ENCODE measurements at places on chromosomes 2 and 18. TPM values are rescaled to one million over a fixed set of nuclear protein-coding genes. Genes with fewer than 3 reads are reported as not detected.

- no peak for DNase-seq
- H3K4me3 ChIP-seq: no peak overlapping the region
- H3K27ac ChIP-seq: no peak overlapping the region
- H3K4me1 ChIP-seq: peaks cover 3% of the 10 kb centered on the region
- H3K27me3 ChIP-seq: no peaks in the 10 kb centered on the region
Measured at GRCh38 chr2:46410273-46411244, 68.8 kb upstream of the TMEM247 start.

- H3K27me3 ChIP-seq: no peaks in the 10 kb centered on the region
- no peak overlapping the region for H3K4me3 ChIP-seq
- H3K36me3 ChIP-seq: no peaks in the 10 kb centered on the region
- H3K27ac ChIP-seq: no peak overlapping the region
- H3K4me1 ChIP-seq: no peaks in the 10 kb centered on the region
Measured at GRCh38 chr2:224669449-224669848, 46.7 kb downstream of the CCDC195 start.

The SLC4A5 gene
- total RNA-seq: 0.85 TPM

DNA sequence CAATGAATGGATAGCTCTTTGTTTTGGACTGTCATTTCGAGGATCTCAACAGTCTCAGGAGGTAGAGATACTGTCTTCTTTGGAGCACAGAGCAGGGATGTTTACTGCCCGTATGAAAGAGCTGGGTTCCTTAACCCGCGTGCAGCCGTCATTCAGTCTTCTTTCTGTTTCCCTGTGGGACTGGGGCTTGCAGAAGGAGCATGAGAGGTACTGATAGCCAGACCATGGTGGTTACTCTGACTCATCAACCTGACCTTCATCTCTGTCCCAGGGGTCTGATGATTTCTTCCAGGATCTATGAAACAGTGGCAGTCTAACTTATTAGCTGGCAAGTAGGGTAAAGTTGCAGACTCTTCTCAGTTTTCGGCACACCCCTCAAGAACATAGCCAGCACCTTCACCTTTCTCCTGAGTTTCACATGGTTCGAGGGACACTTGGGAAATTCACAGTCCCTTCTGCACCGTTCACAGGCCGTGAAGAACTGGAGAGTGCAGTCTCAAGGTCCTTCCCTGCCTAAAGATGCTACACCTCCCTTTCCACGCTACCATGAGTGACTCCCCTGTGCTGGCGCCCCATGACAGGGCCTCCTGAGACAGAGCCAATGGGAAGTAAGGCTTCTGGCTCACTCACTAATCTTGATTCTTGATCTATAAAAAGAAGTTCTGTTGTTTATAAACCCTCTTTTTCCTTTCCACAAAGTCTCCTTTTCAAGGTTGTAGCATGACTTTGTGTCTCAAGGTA, 226.2 kb downstream of the MC4R start:
- peak overlapping the region; percentile 79 for H3K27ac ChIP-seq
- H3K36me3 ChIP-seq: no peaks in the 10 kb centered on the region
- no peak overlapping the region for H3K4me3 ChIP-seq
- peaks cover 23% of the 10 kb centered on the region for H3K4me1 ChIP-seq

DNA sequence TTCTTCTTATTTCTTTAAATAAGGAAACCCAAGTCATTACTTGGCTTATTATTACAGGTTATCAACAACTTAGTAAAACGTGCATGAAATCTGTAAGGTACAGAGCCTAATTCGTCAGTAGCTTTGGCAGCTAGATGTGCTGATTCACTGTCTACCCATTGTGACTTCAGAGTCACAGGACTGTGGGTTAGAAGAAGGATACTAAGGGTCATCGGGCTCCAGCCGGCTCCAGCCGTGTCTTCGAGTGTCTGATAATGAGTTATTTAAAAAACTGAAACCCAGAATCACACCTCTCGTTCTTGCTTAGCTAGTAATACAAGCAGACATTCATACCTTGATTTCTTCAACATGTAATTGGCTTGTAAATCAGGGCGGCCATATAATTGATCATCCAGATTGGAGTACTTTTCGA, 170.5 kb downstream of the FMNL2 start:
- no peak overlapping the region for H3K27ac ChIP-seq
- no peaks in the 10 kb centered on the region for H3K27me3 ChIP-seq
- H3K36me3 ChIP-seq: no peaks in the 10 kb centered on the region

DNA sequence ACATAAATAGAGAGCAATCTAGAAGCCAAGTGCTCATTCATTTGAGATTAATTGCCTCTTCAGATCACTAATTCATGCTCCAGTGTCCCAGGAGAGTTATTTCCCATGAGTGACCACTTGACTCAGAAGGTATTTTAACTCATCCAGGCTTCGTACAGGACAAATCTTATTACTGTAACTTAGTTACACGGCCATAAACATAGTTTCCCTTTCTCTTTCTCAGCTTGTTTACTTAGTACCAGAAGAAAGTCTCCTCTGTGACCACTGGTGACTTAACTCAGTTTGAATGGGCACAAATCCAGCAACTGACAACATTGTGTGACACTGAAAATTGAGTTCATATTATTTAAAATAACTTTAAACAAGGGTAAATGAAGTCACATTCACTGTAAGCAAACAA, 25.3 kb downstream of the MMADHC start:
- no peak overlapping the region for H3K4me3 ChIP-seq
- DNase-seq: no peak
- H3K27me3 ChIP-seq: no peaks in the 10 kb centered on the region
- H3K36me3 ChIP-seq: no peaks in the 10 kb centered on the region
- no peak overlapping the region for H3K27ac ChIP-seq

- H3K27me3 ChIP-seq: no peaks in the 10 kb centered on the region
- no peak overlapping the region for H3K4me3 ChIP-seq
- H3K4me1 ChIP-seq: no peaks in the 10 kb centered on the region
Measured at GRCh38 chr2:209532321-209532720, 108.5 kb downstream of the MAP2 start.

The KCNE4 gene
- total RNA-seq: 0.71 TPM

The FLACC1 gene
- total RNA-seq: 1.7 TPM

DNA sequence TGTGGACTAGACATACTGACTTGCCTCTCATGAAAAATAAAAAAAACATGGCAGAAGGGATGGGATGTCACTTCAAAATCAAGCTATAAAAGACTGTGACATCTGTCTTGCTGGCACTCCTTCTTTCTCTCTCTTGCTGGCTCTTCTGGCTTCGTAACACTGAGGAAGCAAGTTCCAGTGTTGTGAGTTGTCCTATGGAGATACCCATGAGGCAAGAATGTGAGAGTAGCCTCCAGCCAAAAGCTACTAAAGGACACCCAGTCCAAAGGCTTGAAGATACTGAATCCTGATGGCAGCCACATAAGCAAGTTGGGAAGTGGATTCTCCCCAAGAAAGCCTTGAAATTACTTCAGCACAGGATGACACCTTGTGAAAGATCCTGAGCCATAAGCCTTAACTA, 376.1 kb upstream of the TMEFF2 start:
- H3K27ac ChIP-seq: no peak overlapping the region
- H3K27me3 ChIP-seq: no peaks in the 10 kb centered on the region
- no peak for DNase-seq
- H3K4me1 ChIP-seq: no peaks in the 10 kb centered on the region
- H3K36me3 ChIP-seq: no peaks in the 10 kb centered on the region

The TBR1 gene
- total RNA-seq: 0.05 TPM

DNA sequence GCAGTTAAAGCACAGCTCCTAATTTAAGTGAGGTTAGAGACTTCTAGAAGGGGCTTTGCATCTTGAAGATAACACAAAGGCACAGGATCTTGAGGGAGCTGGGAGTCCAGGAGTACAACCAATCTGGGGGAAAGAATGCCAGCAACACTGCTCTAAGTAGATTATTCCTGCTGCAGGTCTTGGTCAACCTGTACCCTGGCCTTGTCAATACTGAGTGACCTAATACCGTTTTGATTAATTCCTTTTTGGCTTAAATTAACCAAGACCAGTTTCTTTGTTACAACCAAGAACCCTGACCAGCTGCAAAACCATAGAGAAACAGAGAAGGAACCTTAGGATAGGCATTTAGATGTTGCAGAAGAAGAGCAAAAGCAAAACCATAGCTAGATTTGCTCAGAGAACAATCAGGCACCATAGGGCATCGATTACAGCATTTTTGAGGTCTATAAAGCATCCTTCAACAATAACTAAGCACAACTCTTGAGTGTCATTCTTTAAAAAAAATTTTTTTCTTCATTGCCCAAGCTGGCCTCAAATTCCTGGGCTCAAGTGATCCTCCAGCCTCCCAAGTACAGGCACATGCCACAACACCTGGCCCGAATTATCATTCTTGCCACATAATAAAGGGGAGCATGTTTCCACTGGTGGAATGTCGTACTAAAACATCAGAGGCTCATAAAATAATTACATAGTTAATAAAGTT, 6.3 kb downstream of the STARD7 start:
- H3K27me3 ChIP-seq: no peaks in the 10 kb centered on the region
- peaks cover 2% of the 10 kb centered on the region for H3K36me3 ChIP-seq
- H3K4me3 ChIP-seq: no peak overlapping the region
- peaks cover 16% of the 10 kb centered on the region for H3K4me1 ChIP-seq
- no peak for DNase-seq

DNA sequence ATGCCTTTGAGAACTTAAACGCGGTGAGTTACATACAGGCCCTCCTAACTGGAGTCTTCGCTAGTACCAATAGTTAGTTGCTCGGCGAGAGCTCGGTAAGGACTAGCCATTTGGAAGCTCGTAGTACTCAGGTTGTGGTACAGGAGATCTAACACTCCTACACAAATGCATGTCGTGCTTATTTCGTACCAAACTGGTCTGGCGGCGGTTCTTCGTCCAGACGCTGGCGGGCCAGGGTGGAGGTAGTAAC, 346 bp upstream of the VRK2 start:
- DNase-seq: no peak
- peak overlapping the region; percentile 92 for H3K4me3 ChIP-seq
- H3K27ac ChIP-seq: peak overlapping the region; percentile 97
- H3K36me3 ChIP-seq: no peaks in the 10 kb centered on the region

The CRACDL gene
- total RNA-seq: 1.9 TPM

The SPHKAP gene
- 1.4 TPM for total RNA-seq

DNA sequence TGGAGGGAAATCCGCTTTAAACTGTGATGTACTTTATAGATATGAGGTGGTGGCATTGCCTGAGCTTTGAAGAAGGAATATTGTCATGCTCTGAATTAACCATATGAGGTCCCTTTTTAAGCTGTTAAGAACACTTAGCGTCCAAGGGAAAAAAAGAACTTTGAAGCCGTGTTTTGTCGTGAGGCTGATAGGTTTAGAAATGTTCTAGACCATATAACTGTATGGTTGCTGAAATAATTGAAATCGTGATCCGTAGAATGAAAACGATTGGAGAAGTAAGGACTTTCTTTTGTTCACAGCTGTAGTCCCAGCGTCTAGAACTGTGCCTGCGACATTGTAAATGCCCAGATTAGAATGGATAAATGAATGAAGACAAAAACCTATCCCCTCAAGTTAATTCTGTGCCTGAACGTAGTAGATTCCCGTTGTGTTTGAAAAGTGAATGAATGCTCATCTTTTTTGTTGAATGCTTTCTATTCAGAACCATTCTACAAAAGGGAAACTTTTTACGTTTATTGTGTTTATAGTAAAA, 1.5 kb downstream of the SMCHD1 start:
- H3K4me3 ChIP-seq: peak overlapping the region; percentile 80
- H3K27me3 ChIP-seq: no peaks in the 10 kb centered on the region
- no peaks in the 10 kb centered on the region for H3K36me3 ChIP-seq
- H3K4me1 ChIP-seq: peaks cover 10% of the 10 kb centered on the region
- peak; percentile 39 for DNase-seq
- peak overlapping the region; percentile 97 for H3K27ac ChIP-seq

- H3K4me3 ChIP-seq: no peak overlapping the region
- peaks cover 5% of the 10 kb centered on the region for H3K36me3 ChIP-seq
- no peaks in the 10 kb centered on the region for H3K4me1 ChIP-seq
- H3K27me3 ChIP-seq: no peaks in the 10 kb centered on the region
- no peak for DNase-seq
- H3K27ac ChIP-seq: no peak overlapping the region
Measured at GRCh38 chr2:241571821-241572620, 13.5 kb downstream of the BOK start.

DNA sequence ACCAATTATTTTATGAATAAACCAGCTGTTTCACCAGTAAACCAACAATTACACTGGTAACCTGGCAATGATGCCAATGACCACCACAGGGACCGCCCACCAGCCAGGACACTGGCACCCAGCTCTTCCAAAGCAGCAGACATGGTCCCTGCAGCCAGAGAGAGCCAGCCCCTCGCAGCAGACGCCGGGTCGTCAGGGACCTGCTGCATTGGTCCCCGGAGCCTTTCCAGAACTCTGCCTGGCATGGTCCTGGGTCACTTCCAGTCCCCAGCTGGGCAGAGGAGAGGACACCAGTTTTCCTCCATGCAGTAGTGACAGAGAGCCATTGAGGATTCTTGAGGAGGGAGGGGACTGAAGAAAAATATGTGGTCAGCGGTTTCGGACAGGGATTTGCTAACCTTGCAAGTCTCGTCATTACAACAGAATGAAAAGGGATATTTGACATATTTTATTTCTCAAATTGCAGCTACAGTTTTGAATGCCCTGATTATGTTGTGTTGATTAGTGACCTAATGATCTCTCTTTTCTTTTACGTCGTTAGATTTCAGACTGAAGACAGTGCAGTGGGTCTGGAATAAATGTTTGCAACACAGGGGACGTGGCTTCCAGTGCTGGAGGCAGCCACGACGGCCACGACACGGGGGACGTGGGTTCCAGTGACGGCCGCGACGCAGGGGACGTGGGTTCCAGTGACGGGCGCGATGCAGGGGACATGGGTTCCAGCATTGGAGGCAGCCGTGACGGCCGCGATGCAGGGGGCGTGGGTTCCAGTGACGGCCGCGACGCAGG, 154.5 kb downstream of the TPO start:
- no peak for DNase-seq
- H3K36me3 ChIP-seq: no peaks in the 10 kb centered on the region
- no peak overlapping the region for H3K4me3 ChIP-seq
- H3K27ac ChIP-seq: no peak overlapping the region

The CCL20 gene
- total RNA-seq: 2.8 TPM

DNA sequence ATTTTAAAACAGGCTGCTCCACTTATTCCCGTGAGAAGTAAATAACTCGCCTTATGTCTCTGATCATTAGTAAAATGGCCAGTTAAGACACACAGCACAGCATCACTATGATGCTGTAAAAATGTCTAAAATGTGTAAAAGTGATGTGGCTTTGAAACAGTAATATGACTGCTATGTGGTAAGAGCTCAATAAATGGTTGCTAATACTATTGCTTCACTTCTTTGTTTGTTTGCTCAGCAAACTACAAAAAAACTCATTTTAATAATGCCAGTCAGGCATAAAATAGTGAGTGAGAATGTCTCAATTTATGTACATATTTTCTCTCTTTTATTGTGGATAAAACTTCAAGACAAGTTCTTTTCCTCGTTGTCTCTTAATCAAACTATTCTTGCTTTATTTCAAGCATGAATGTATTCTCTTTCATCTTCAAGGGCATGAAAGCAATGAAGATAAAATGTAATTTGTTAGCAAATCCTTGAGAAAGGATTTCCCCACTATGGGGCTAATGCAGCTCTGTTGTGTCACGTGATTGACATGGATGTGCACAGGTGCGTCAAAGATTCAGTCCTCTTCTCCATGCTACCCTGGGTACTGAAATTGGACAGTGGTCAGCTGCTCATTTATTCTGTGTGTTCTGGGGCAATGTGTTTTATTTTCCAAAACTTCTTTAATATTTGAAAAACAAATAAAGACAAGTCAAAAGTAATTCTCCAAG, 387.2 kb downstream of the TRIB2 start:
- H3K27me3 ChIP-seq: no peaks in the 10 kb centered on the region
- H3K36me3 ChIP-seq: no peaks in the 10 kb centered on the region
- no peak for DNase-seq
- H3K4me3 ChIP-seq: no peak overlapping the region
- no peaks in the 10 kb centered on the region for H3K4me1 ChIP-seq
- H3K27ac ChIP-seq: no peak overlapping the region

The OBSL1 gene
- total RNA-seq: 9.6 TPM

The FAM161A gene
- total RNA-seq: 2.2 TPM

The ERICH2 gene
- not detected for total RNA-seq

All from thymus (tissue), 14 donors.